ENCODE measurements at places on chromosomes 7 and 10.

GRCh38 chr7:120442838-120443237 lies 169.9 kb downstream of the KCND2 start:
- DNase-seq: no peak

- no peak for DNase-seq
These were observed 10.4 kb upstream of the ZNF22 start for GRCh38 chr10:44990302-44990655.

DNA sequence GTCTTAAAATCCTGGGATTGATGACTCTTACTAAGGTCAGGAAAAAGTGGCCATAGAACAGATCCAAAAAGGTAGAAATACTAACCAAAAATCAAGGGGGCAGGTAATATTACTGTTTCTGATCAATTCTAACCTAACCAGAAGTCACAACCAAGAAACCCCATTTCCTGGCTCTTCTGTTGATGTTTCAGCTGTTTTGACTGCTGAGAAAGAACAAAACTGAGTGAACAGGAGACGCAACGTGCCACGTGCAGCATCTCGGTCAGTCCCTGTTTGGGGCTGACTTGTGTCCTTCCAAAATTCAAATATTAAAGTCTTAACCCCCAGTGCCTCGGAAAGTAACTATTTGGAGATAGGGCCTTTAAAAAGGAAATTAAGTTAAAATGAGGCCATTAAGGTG lies 56.8 kb downstream of the JAZF1 start:
- DNase-seq: no peak

- no peak for DNase-seq
These were observed 8.4 kb upstream of the HYCC1 start for GRCh38 chr7:23022258-23022769.

DNA sequence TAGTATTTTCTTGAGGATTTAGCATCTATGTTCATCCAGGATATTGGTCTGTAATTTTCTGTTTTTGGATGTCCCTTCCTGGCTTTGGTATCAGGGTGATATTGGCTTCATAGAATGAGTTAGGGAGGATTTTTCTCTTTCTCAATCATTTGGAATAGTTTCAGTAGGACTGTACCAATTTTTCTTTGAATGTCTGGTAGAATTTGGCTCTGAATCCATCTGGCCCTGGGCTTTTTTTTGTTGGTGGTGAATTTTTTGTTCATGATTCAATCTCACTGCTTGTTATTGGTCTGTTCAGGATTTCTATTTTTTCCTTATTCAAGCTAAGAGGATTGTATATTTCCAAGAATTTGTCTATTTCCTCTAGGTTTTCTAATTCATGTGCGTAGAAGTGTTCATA lies 192.7 kb downstream of the KIF20B start:
- DNase-seq: no peak

DNA sequence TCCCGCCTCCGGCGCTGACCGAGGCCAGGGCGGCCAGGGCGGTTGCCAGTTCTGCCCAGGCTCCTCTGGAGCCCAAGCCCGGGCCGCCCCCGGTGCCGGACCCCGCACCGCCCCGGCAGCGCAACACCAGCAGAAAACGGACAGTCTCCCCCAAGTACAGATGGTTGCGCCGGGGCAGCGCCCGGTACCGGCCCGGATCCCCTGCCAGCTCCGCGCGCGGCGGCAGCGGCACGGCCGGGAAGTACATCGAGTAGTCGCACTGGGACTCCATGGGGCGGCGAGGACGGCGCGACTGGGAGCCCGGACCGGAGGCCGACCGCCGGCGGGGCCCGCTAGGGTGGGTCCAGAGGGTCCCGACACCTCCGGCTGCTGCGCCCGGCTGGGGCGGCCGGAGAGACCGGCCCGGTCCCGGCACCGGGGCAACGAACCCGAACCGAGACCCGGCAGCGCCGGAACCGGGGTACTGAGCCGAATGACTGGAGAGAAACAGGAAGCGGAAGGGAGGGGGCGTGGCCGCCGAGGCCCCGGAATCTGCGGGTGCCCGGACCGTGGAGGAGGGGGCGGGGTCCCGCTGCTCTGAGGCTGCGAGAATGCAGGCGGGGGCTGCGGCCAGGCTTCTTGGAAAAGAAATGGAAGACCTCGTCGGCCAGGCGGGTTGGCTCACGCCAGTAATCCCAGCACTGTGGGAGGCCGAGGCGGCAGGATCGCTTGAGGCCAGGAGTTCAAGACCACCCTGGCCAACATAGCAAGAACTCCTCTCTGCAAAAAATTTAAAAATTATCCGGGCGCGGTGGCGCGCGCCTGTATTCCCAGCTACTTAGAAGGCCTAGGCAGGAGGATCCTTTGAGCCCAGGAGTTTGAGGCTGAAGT lies at the start of gene TRAPPC14:
TRAPPC14 (minus strand) TSS at position 495 of the 870 bp plus-strand sequence; CDS start at position 271, 224 bp downstream.
- peak; percentile 44 for DNase-seq

GRCh38 chr7:128697302-128697905 lies 25.3 kb downstream of the GARIN1A start:
- DNase-seq: peak; percentile 17

DNA sequence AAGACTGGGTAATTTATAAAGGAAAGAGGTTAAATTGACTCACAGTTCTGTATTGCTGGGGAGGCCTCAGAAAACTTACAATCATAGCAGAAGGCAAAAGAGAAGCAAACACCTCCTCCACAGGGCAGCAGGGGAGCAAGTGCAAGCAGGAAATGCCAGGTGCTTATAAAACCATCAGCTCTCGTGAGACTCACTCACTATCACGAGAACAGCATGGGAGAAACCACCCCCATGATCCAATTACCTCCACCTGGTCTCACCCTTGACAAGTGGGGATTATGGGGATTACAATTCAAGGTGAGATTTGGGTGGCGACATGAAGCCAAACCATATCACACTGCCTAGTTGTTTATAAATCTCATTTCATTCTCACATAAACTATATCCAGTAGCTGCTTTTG lies 28.0 kb upstream of the CPN1 start:
- no peak for DNase-seq

GRCh38 chr7:129298268-129298893 lies 73.6 kb downstream of the AHCYL2 start:
- no peak for DNase-seq

DNA sequence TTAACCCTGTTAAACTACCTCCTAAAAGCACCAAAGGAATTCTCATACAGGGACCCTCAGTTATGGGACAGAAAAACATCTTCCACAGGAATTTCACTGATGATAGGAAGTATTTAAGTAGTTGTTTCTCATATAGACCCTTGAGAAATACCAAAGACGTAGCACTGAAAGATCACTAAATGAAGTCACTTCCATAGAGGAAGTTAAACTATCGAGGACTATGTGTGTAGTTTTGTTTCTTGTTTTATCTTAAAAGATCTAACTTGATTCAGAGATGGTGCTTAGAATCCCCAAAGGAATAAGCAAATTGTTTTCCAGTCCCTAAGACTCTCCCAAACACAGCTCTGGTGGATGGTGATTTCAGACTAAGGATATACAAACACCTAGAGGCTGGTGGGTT lies 94.8 kb upstream of the AFAP1L2 start:
- DNase-seq: no peak

GRCh38 chr10:71381611-71382010 lies 15.1 kb upstream of the CDH23 start:
- DNase-seq: no peak

- no peak for DNase-seq
These were observed 117.4 kb downstream of the MAPK8 start for GRCh38 chr10:48423884-48424283.

GRCh38 chr7:73541722-73542121 lies 15.8 kb downstream of the BCL7B start:
- DNase-seq: no peak

DNA sequence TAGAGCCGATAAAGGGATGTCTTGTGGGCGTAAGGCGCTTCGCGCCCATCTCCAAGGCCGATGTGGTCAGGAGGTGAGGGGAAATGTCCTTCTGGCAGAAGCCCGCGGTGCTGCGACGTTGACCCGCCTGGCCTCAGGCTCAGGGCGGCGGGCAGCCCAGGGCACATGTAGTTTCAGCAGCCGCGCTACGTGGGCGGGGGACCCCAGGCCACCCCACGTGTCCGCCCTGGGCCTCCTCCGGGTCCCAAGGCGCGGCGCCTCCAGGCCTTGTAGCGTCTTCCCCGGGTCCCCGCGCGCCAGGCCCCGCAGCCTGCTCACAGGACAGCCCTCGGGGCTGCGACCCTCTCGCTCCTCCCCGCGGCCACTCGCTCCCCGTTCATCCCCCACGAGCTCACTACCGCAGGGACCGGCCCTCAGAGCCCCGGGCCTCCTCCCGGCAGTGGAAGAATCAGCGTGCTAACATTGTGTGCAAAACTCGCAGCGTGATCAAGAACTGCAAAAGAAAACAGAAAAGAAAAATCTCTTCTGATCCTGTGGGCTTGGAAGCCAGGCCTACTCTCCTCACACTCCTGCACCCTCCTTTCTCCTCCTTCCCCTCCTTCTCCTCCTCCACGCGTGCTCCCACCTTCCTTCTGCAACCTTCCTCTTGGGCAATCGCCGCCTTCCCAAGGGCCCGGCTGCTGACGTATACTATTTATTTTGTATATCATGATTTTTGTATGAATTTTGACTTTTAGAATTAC lies 4.4 kb upstream of the TBX20 start:
- no peak for DNase-seq

DNA sequence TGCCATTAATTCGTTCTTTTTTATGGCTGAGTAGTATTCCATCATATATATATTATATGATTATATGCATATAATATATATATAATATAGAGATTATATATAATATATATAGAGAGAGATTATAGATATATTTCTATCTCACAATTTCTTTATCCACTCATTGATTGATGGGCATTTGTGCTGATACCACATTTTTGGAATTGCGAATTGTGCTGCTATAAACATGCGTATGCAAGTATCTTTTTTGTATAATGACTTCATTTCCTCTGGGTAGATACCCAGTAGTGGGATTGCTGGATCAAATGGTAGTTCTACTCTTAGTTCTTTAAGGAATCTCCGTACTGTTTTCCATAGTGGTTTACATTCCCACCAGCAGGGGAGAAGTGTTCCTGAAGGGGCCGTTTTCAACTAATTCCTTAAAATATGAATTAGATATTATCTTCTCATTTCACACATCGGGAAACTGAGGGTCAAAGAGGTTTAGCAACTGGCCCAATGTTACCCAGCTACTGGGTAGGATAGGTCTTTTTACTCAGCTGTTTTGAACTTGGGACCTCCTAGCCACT lies 16.5 kb downstream of the NFE2L3 start:
- DNase-seq: no peak

DNA sequence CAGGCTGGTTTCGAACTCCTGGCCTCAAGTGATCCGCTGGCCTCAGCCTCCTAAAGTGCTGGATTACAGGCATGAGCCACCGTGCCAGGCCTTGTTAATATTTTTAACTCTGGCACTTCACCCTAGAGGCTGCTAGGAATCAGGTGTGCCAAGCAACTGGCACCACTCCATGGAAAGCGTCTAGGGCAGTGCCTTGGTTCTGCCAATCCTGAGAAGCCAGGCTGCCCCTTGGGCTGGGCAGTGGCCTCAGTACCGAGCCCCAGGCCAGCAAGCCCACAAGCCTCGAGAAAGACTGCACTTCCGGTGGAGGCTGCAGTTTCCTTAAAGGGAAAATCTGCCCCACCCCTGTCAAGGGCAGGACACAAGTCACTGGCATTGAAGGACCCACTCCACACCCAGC lies 11.3 kb downstream of the ALKBH4 start:
- DNase-seq: no peak

DNA sequence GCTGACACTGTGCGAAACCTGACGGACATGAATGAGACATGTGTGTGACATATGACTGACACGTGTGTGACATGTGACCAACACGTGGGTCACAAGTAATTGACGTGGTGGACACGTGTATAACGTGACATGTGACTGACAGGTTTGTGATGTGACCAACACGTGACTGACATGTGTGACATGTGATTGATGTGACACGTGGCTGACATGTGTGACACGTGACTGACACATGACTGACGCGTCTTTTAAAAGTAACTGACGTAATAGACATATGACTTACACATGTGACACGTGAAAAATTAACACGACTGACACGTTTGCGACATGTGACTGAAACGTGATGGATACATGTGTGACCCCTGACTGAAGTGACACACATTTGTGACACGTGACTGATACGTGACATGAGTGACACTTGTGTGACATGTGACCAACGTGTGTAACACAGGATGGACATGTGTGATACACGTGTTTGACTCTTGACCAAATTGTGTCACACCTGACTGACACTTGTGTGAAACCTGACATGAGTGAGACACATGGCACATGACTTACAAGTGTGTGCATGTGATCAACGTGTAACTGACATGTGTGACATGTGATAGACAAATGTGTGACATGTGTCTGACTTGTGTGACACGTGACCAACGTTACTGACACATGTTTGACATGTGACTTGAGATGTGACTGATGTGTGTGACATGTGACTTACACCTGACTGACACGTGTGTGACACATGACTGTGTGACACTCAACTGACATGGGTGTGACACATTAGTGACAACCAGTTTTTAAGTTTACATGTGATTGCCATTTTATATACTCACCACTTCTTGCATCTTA lies 56.9 kb downstream of the ZNF92 start:
- no peak for DNase-seq

DNA sequence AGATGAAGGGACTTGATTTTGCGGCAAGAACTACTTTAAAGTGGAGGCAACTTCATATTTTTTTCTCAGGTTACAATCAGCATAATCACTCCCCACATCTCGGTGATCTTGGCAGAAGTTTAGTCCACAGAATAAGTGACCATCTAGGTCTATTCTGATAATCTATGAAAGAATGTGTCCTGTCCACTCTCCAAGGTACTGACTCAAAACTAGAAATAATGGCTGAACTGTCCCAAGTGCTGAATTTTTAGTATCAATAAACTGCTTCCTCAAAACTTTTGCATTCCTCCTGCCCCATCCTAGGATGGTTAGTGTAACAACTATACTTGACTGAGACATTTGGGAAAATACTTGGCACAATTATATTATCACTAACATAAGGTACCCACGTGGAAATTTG lies 10.9 kb upstream of the CHRM2 start:
- DNase-seq: no peak

DNA sequence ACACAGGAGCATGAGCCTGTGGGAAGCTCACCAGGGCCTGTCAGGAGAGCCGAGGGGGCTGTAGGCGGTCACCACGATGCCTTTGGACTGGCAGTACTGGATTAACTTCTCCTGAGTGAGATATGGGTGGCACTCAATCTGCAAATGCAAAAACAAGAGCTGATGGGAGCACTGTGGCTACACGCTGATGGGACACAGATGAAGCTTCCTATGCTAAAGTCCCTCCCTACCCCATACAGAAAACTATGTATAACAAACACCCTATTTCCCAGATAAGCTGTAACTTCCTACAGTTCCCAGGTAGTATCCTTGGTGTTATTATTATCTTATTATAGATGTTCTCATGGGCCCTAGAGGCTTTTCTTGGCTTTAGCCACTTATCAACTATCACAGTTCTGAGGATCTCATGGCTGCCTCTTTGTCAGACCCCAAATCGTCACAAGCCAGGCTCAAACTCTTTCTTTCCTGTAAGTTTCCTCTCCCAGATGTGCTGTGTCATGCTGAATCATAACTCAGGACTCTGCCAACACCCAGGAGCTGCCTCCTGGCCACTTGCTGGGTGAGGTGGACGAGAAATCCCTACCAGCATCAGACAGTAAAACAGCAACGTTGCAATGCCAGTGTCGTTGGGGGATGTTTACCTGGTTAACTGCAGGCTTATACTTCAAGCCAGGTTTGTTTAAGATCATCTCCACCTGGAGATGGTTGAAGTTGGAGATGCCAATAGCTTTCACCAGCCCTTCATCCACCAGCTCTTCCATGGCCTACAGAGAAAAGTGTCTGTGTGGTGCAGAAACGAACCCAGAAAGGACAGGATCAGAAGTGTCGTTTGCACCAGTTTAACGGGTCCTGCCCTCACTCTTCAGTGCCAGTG lies 10.3 kb downstream of the AKR1B1 start:
- DNase-seq: no peak

GRCh38 chr10:17225808-17226207 lies 2.2 kb upstream of the VIM start:
- no peak for DNase-seq
